ENCODE measurements at places on chromosomes 6 and 20.

DNA sequence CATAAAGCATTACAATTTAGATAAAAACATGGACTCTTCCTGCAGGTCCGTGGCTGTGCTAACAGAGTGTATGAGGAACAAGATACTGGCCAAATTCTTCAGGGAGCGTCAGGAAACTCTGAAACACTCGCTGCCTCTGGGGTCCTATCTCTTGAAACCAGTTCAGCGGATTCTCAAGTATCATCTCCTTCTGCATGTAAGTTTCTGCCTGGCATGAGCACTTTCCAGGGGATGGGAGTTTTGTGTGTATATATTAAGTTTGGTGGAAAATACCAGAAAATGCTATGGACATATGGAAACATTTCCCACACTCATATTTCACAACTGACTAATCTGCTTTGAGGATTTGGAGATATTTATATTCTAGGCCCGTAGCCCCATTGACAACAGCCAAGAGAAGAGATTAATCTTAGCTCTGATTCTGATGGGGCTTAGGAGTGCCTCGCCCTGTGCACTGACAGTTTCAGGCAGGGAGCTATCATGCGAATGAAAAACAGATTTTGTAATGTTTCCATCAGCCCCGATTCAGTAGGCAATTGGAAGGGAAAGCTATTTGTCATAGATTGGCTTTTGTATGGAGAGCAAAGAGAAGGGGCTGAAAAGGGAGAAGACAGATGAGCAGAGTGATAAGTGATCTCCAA, 64.7 kb upstream of the MTHFD1L start:
- no peak for DNase-seq

- peak; percentile 52 for DNase-seq
Observed at GRCh38 chr6:158543606-158544185, 16.2 kb upstream of the TMEM181 start.

DNA sequence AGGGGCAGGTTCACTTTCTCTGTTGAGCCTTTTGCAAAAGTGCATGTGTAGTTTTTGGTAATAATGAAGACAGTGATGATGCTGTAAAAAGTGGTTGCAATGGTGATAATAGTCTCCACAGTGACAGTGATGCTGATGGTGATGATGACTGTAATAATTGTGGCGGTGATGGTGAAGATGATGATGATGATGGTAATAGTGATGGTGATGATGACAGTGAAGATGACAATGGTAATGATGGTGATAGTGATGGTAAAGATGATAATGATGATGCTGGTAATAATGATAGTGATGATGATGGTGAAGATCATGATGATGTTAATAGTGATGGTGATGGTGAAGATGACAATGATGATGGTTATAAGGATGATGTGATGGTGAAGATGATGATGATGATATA, 67.7 kb upstream of the LRFN2 start:
- no peak for DNase-seq

DNA sequence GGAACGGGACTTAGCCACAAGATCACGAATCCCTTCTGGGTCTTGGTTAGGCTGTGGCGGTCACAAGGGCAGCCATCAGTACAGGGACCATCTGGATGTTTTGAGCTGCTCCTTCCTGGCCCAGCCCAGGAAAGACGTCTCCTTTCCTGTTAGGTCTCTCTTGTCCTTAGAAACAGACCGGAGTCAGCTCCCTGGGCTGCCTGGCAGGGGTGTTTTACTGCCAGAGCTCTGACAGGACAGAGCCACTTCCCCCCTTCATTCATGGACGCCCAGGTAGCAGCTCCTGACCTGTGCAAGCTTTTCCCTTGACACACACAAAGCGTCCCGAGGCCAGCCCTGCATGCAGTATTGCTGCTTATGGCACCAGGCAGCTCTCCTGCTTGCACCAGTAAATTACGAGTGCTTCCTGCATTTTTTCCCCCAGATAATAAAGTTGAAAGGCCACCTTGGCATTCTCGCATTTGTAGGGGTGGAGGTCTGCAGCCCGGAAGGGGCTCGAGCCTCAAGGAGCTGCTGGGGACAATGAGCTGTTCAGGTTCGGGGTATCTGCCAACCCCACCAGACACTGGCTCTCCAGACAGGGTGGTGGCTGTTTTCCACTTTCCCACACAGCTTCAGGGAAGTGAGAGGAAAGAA, 87.4 kb downstream of the NOL4L start:
- no peak for DNase-seq

GRCh38 chr20:32012159-32012688, 2.0 kb downstream of the CCM2L start:
- no peak for DNase-seq

- no peak for DNase-seq
Observed at GRCh38 chr6:105346052-105346451, 56.8 kb downstream of the PREP start.

DNA sequence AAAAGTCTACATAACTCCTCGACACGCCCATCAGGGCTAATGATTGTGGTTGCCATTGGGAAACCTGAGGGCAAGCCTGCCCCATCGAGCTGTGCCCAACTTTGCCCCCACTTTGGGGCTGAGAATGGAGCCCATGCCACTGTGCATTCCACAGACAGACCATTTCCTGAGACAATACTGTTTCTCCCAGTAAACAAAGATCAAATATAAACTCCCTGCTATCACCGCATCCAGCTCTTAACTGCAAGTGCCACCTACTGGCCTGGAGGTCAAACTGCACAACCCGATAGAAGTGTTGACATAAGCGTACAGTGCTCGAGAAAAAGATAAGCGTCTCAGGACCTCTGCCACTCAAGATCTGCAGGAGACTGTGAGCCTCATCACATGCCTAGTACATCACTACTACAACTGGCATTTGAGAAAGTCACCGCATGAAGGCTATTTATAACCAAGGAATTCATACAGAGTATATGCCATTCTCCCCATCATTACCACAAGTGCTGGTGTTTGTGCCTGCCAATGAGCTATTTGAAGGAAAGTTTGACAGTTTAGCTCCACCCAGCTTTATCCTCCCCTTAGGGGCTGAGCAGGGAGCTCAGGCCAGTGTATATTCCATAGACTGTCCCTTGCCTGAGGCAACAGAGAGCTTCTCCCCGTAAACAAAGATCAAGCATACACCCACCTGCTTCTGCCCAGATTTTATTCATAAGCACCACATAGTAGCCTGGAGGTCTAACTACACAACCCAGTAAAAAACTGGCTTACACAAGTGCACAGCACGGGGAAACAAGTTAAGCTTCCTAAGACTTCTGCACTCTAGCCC, 4.5 kb upstream of the DEFB126 start:
- no peak for DNase-seq

GRCh38 chr6:119728935-119729334, 379.4 kb upstream of the MAN1A1 start:
- no peak for DNase-seq

GRCh38 chr6:11439017-11439420, 98.5 kb upstream of the TMEM170B start:
- no peak for DNase-seq

DNA sequence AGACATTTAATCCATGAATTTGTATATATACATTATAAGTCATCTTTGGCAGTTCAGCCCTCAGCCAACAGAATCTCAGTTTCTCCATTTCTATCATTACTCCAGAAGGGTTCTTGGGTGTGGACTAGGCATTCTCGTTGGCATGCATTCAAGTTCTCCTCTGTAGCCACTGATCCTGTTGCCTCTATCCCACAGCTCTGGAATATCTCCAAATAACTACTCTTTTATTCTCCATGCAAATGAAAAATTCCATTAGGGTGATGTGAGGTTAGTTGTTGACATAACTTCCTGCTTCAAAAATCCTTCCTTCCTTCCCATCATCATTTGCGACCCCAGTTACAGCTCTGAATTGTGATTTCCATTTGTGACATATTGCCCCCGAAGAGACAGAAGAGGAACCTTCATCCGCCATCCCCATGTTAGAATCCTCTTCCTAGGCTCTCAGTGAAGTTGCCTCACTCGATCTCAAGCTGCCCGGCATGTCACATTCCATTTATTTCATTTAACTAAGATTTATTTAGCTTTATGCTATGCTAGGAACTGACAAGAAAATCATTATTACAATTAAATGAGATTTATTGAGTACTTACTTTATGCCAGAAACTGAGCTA, 93.7 kb upstream of the EDN1 start:
- no peak for DNase-seq

GRCh38 chr6:74451953-74452352, 753.9 kb downstream of the COL12A1 start:
- DNase-seq, result no peak

DNA sequence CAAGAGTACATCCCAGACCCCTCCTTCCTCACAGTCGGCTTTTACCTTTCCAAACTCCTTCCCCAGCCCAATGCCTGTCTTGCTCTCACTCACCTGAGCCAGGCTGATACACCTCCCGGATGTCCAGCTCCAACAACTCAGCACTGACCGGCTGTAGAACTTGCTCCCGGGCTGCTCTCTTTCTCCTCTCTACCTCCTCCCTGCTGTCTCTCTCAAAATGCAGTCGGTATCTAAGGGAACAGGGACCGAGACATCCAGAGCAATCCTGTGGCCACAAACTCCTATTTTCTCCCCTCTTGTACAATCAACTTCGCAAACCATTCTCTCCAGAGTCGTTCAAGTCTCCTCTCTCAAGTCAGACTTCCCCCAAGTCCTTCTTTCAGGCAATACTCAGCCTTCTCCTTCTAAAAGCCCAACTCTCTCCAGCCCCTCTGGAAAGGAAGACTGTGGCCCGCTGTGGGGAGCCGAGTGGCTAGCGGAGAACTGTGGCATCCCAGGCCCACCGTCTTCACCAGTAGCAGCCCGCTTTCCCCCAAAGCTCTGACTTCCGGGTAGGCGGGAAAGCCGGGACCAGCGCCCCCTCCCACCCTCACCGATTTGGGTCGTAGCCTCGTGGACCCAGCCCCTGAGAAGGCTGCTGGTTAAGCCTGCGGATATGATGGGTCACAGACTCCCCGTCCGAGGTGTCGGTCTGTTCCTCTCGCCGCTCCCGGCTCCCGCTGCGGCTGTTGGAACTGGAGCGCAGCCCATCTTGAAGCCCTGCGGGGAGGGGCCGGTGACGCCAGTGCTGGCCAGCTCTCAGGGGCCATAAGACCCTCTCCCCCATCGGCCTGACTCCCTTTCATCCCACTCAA, 1.1 kb downstream of the GNL1 start:
- peak; percentile 92 for DNase-seq

DNA sequence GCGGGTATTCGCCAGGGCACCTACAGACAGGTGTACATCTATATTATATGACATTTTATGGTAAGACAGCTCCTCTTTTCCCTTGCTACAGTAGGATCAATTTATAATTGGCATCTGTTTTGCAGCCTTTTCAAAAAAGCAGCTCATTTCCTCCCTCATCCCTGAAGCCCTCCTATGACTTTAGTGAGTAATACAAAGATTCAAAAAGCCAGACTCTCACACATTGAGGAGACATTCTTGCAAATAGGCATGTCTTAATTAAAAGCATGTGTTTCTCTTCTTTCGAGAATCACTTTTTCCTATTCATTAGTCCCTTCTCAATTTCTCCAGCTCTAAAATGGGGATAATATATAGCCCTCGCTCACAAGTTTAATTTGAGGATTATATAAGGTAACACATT, 283.4 kb downstream of the TBC1D7 start:
- DNase-seq, result no peak

DNA sequence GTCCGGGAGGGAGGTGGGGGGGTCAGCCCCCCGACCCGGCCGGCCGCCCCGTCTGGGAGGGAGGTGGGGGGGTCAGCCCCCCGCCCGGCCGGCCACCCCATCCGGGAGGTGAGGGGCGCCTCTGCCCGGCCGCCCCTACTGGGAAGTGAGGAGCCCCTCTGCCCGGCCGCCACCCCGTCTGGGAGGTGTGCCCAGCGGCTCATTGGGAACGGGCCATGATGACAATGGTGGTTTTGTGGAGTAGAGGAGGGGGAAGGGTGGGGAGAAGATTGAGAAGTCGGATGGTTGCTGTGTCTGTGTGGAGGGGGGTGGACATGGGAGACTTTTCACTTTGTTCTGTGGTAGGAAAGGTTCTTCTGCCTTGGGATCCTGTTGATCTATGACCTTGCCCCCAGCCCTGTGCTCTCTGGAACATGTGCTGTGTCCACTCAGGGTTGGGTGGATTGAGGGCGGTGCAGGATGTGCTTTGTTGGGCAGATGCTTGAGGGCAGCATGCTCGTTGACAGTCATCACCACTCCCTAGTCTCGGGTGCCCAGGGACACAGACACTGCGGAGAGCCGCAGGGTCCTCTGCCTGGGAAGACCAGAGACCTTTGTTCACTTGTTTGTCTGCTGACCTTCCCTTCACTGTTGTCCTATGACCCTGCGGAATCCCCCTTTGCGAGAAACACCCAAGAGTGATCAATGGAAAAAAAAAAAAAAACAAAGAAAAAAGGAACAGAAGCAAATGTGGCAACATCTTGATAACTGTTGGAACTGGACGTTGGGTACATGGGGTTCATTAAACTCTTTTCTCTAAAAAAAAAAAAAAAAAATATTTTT, 15.7 kb upstream of the E2F1 start:
- no peak for DNase-seq

GRCh38 chr6:70575899-70576495, 9.3 kb downstream of the SDHAF4 start:
- no peak for DNase-seq

- DNase-seq, result no peak
Observed at GRCh38 chr6:158143700-158144099, 24.4 kb downstream of the SERAC1 start.

- DNase-seq, result no peak
Observed at GRCh38 chr20:44390280-44390679, 34.8 kb downstream of the HNF4A start.

- no peak for DNase-seq
Observed at GRCh38 chr6:163288066-163288465, 126.5 kb upstream of the QKI start.

DNA sequence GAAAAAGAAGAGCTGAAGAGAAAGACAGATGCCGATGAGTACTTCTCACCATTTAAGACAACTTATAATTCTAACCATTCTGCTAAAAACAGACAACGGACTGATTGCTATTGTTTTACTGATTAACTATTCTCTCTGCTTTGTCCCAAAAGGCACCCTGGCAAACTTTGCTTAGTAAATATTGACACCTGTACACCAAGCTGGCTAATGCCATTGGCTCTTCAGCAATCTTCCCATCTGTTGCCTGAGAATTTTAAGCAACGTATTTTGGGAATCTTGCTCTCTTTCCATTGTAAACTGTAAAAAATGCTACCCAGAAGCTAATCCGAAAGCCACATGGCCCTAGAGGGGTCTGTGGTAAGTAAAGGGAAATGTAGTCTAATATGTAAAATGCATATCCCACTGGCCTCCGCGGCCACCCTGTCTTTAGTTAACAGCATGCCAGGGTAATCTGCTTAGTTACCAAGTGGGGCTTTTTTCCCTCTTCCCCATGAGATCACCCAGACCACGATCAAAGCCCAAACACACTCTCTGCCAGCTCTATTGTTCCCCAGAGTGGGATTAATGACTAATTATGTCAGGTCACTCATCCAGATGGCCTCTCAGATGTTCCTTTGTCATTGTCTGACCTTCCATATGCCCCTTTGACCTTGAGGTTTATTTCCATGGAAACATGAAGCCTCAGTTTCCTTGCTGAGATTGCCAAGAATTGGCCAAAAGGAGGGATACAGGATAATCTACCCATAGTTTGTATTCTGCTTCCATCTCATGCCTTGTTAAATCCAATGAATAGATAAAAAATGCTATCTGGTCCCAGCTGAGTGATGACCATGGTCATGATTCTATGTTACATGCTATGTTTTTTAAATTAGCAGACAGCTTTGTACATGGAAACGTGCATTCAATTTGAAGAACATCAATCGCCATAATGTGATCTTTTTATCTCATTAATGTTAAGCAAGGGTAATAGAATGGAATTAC, 216.4 kb upstream of the MCHR2 start:
- no peak for DNase-seq

GRCh38 chr20:40952136-40952535, 76.5 kb upstream of the TOP1 start:
- no peak for DNase-seq

- DNase-seq, result peak; percentile 90
Observed at GRCh38 chr6:134267917-134268361, 50.0 kb downstream of the SGK1 start.
